ENCODE measurements at places on chromosomes 6 and 20. TPM values are rescaled to one million over a fixed set of nuclear protein-coding genes. Genes with fewer than 3 reads are reported as not detected.

Gene ZSCAN31
- 4.2 TPM for total RNA-seq

Gene HLA-DRB5
- not detected for total RNA-seq

Gene GGTLC1
- not detected for total RNA-seq

Gene C2
- total RNA-seq = 0.18 TPM

Gene ADGRB3
- total RNA-seq = not detected

Gene PHACTR2
- 76.9 TPM for total RNA-seq

Gene LY86
- not detected for total RNA-seq

Gene TINAG
- total RNA-seq = not detected

Gene DAAM2
- total RNA-seq = 13.1 TPM

Gene CALHM6
- 0.83 TPM for total RNA-seq

Gene PAK5
- not detected for total RNA-seq

Gene NKAIN2
- total RNA-seq = not detected

Gene RGS17
- 1.7 TPM for total RNA-seq

Gene SLC12A5
- not detected for total RNA-seq

Gene TMEM74B
- not detected for total RNA-seq

Gene VNN1
- total RNA-seq = not detected

Gene ETV7
- total RNA-seq = 0.18 TPM

Gene OVOL2
- total RNA-seq = not detected

Gene CD109
- total RNA-seq = 5.0 TPM

Gene NOX3
- not detected for total RNA-seq

Gene MICB
- 11.7 TPM for total RNA-seq

Gene PPP1R16B
- not detected for total RNA-seq

Gene ENPP3
- total RNA-seq = not detected

Gene FYN
- 41.1 TPM for total RNA-seq

Gene MBOAT1
- total RNA-seq = 4.7 TPM

Gene SEL1L2
- total RNA-seq = not detected

Gene ASIP
- total RNA-seq = not detected

Gene AARS2
- 10.8 TPM for total RNA-seq

Gene METTL24
- total RNA-seq = not detected

Gene SOX18
- not detected for total RNA-seq

Gene RAET1L
- not detected for total RNA-seq

Gene HLA-DMA
- total RNA-seq = 2.3 TPM

Gene ADIG
- not detected for total RNA-seq

Gene PRSS35
- 6.7 TPM for total RNA-seq

Gene LPA
- total RNA-seq = not detected

Gene MYLK4
- total RNA-seq = under 0.01 TPM

Gene NECAB3
- total RNA-seq = 10.0 TPM

Gene TTLL9
- not detected for total RNA-seq

Gene PCMTD2
- 28.3 TPM for total RNA-seq

Gene TRAPPC3L
- total RNA-seq = not detected

Gene CASS4
- 26.1 TPM for total RNA-seq

Gene HLA-DRB1
- not detected for total RNA-seq
